ENCODE measurements at places on chromosomes 3 and 15.

DNA sequence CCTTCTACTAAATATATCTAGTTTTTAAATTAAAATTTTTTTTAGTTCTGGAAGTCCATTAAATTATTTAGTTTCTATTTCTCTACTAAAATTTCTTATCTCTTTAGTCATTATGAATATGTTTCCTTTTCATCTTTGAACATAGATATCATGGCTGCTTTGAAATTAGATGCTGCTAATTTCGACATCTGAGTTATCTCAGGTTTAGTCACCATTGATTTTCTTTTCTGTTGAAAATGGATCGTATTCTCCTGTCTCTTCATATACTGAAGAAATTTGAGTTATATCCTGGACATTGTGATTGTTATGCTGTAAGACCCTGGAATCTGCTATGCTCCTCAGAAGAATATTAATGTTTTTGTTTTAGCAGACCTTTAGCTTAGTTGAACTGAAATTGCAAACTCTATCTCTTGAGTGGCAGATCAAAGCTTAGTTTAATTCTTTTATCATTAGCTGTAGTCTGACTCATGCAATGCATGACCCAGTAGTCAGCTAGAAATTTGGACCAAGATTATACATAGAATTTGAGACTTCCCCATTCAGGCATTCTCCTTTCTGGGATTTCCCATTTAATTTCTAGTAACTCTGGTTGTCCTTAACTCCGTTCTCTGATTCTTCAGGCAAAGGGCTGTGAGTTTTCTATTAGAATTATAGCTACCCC is 439.8 kb upstream of the IL12A start:
- DNase-seq, result no peak

- peak; percentile 40 for DNase-seq
Measured at GRCh38 chr3:56251343-56251945, 216.8 kb downstream of the ERC2 start.

- DNase-seq, result no peak
Measured at GRCh38 chr15:48392356-48392755, 61.1 kb downstream of the DUT start.

- no peak for DNase-seq
Measured at GRCh38 chr3:16401273-16401672, 112.2 kb downstream of the RFTN1 start.

- DNase-seq, result no peak
Measured at GRCh38 chr15:66786222-66786621, 84.2 kb downstream of the SMAD6 start.

DNA sequence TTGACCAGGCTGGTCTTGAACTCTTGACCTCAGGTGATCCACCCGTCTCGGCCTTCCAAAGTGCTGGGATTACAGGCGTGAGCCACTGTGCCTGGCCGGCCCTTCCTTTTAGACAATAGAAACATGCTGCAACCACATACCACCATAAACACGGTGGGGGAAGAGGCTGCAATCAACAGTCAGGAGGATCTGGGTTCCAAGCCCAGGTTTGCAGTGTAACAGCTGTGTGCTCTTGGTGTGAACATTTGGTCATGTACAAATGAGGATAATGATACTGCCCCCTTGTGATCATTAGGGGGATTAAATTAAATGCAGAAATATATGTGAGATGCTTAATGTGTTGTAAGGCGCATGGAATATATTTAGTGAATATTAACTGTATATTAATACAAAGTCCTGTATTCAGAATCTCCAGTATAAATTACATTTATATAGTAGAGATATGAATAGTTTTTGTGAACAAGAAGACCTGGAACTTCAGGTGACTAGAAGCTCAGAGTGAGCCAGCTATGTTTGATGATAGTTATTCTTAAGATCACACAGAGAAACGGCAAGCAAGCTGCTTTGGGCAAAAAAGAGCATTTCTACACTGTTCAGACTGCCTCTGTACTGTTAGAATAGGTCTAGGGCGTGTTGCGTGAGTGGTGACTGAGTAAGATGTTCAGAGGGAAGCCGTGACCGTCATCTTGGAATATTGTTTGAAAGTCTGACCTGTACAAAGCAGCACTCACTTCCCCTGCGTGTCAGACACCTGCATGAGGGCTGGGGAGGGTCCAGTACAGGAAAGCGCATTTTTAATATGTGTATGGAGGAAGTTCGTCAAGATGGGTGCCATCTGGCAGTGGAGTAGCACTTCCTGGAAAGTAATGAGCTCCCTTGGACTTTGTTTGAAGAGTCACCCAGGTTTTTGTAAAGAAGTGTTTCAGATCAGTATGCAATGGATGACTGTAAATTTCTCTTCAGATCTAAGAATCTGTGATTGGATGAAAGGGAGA is 125.8 kb downstream of the PGPEP1L start:
- peak; percentile 58 for DNase-seq

GRCh38 chr3:129257609-129258008 is 8.2 kb downstream of the COPG1 start:
- DNase-seq, result no peak

- no peak for DNase-seq
Measured at GRCh38 chr15:70761046-70761445, 2.3 kb downstream of the UACA start.

DNA sequence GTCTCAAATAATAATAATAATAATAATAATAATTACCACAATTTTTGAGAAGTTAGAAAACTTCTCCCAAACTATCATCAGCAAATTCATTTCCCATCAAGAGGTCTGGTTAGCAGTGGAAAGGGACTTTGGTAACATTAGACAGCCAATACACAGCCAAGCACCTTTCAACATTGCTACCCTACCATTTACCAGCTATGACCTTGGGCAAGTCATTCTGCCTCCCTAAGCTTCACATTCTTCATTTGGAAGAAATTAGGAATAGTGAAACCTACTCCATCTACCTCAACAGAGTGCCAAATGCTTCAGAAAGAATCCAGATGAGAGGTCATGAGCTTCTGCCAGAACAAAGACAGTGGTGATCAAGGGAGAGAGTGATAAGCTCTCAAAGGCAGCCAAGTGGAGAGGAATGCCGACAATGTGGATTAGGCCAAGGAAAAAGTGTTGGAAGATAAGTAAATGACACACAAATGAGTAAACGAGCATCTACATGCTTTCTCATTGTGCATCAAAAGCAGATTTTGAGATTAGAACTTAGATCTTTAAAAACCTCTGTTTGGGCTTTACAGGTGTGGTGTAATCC is 42.9 kb upstream of the LPP start:
- no peak for DNase-seq

DNA sequence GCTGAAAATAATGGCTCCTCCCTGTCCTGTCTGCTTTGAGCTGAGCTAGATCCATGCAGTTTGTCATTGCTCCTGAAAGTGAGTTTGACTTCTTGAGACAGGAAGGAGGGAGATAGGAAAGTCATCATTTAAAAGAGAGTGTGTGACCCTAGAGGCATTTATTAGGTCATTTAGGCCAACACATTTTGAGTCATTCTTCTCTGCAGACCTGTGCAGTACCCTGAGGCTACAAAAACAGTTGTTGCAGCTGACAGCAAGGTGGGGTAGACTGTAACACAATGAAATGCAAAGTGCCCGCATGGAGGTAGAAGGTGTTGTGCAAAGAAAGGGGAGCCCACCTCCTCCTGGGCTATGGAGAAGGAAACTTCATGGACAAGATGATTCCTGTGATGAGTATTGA is 102.8 kb upstream of the PFN2 start:
- no peak for DNase-seq

DNA sequence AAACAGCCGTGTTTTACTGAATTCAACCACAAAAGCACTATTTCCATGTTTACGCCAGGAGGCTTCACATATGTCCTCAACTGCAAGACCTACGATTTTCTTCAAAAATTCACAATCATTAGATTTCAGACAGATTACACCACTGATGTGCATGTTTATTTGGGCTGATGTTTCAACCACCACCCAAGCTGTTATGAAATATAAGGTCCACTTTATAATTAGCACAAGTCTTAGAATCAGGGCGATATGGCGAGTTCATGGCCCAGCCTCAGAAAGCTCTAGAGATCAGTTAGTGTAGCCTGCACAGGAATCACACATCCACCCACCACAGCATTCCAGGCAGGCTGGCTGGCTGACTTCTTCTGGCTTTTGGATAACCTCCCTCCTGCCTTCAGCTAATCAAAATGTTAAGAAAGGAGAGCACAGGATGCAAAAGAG is 15.4 kb downstream of the SH3BP5 start:
- no peak for DNase-seq

- DNase-seq, result no peak
Measured at GRCh38 chr15:20294651-20295237, 246.9 kb downstream of the GOLGA6L6 start.

- no peak for DNase-seq
Measured at GRCh38 chr3:20990896-20991295, 760.1 kb downstream of the ZNF385D start.

DNA sequence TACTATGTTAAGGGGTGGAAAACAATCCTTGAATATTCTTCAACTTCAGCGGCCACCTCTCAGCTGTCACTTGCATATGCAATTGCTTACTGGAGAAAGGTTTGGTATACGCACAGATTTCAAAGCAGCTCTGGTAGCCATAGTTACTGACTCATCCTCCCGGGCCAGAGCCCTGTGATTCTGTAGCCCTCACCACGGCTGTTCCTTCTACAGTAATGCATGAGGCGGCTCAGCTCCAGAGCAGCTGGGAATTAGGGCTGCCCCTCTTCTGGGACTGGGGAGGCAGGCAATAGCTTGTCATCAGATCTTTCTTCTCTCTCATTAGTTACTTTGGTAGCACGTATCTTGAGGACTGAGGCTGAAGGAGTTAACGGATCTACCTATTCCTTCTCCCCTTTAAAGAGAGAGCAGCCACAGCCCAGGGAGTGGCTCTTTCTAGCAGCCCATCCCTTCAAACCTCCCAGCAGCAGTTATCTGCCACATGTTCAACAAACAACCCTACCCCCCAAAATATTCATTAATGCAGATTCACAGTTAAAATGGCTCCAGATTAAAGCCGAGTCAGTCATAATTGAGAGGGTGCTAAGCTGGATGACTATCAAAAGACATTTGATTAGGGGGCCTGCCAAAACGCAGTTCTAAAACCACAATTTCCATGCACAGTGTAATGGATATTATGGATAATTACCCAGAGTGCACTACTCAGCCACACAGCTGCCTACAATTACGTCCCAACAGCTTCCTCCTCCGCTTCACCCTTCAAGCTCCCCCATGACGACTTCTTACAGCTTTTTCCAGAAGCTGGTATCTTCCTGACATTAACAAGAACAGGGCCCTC is 54.7 kb downstream of the ETV5 start:
- no peak for DNase-seq

GRCh38 chr15:73357999-73358665 is 10.6 kb downstream of the HCN4 start:
- DNase-seq, result no peak

DNA sequence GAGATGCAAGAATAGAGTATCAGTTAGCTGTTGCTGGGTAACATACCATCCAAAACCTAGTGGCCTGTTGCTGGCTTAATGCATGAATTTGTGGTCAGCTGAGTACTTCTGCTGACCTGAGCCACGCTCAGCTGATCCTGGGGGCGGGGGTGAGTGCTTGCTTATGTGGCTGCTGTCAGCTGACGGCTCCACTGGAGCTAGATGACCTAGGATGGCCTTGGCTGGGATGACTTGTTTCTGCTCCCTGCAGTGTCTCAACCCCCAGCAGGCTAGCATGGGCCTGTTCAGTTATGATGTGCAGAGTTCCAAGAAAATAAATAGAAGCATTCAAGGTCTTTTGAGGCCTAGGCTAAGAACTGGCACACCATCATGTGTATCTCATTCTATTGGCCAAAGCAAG is 63.9 kb downstream of the FBLN2 start:
- DNase-seq, result no peak

DNA sequence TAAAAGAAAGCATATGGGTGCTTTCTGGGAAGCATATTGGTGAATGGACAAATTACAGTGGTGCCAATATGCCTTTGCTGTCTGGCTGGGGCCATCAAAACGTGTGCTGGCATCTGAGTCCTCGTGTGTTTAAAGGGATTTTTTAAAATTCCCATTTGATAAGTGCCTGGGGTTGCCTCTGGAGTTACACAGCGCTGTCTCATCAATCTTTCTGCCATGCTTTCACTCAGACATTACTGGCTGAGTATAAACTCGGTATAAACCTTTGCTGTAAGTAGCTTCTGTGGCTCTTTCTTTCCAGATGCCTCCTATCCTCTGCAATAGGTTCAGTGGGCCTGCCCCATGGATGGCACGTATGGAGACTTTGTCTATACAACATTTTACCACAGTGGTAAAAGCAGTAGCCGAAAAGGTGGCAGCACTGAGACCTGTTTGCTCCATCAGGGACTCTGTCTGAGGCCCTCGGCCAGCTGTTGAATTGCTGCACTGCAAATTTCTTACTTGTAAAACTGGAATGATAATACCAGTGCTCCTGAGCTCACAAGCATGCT is 195.5 kb downstream of the LPP start:
- DNase-seq, result no peak

GRCh38 chr3:195149292-195150030 is 121.5 kb downstream of the XXYLT1 start:
- no peak for DNase-seq

- DNase-seq, result peak; percentile 23
Measured at GRCh38 chr3:140726066-140726465, 48.2 kb downstream of the TRIM42 start.

DNA sequence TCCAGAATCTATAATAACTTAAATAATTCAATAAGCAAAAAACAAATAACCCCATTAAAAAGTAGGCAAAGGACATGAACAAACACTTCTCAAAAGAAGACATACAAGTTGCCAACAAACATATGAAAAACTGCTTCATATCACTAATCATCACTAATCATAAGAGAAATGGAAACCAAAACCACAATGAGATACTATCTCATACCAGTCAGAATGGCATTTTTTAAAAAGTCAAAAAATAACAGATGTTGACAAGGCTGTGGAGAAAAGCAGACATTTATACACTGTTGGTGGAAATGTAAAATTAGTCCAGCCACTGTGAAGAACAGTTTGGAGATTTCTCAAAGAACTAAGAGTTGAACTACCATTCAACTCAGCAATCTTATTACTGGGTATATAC is 19.5 kb upstream of the ZMAT3 start:
- DNase-seq, result no peak
